Regular cardiac myocyte (primary cell): ENCODE measurements at places on chromosomes 1 and 21. TPM values are rescaled to one million over a fixed set of nuclear protein-coding genes. Genes with fewer than 3 reads are reported as not detected.

The TMPRSS2 gene
- total RNA-seq = not detected in 2 replicates

The S100A8 gene
- total RNA-seq = not detected in 2 replicates

The ZNF683 gene
- total RNA-seq = not detected in 2 replicates

The SPATA46 gene
- not detected in 2 replicates for total RNA-seq

The GPR137B gene
- 6.5 and 20.3 TPM in 2 replicates for total RNA-seq

The RNPC3 gene
- total RNA-seq = 3.1 and 4.2 TPM in 2 replicates

The AMPD1 gene
- not detected in 2 replicates for total RNA-seq

The EFHD2 gene
- total RNA-seq = 15.8 and 55.6 TPM in 2 replicates

The CLCA4 gene
- not detected in 2 replicates for total RNA-seq

The TXNIP gene
- 101 and 115 TPM in 2 replicates for total RNA-seq

The HSD11B1 gene
- total RNA-seq = 0.77 and 6.8 TPM in 2 replicates

The PADI2 gene
- 0.19 and 0.56 TPM in 2 replicates for total RNA-seq

The FAM151A gene
- not detected in 2 replicates for total RNA-seq

The TLCD4 gene
- 0.38 and 0.85 TPM in 2 replicates for total RNA-seq
